ENCODE measurements at places on chromosomes 4 and X. TPM values are rescaled to one million over a fixed set of nuclear protein-coding genes. Genes with fewer than 3 reads are reported as not detected.
A peak's percentile ranks its signal among the peaks of the same experiment; 100 is the strongest.

DNA sequence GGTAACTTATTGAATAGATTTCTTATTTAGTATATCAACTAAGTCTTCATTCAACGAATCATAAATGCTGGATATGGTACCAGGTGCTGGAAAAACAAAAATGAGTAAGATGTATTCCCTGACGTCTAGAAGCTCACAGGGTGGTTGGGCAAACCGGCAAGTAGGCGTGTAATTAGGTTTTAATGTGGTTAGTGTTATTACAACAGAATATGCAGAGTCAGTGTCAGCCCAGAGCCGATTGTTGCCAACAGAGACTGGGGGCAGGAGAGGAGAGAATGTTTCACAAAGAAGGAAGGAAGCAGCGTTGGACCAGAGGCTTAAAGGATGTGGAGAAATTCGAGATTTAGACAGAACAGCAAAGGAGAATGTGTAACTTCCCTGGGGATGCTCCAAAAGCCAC lies 111.7 kb downstream of the TENM3 start:
- no peak overlapping the region for H3K27ac ChIP-seq
- H3K4me3 ChIP-seq, result no peak overlapping the region

DNA sequence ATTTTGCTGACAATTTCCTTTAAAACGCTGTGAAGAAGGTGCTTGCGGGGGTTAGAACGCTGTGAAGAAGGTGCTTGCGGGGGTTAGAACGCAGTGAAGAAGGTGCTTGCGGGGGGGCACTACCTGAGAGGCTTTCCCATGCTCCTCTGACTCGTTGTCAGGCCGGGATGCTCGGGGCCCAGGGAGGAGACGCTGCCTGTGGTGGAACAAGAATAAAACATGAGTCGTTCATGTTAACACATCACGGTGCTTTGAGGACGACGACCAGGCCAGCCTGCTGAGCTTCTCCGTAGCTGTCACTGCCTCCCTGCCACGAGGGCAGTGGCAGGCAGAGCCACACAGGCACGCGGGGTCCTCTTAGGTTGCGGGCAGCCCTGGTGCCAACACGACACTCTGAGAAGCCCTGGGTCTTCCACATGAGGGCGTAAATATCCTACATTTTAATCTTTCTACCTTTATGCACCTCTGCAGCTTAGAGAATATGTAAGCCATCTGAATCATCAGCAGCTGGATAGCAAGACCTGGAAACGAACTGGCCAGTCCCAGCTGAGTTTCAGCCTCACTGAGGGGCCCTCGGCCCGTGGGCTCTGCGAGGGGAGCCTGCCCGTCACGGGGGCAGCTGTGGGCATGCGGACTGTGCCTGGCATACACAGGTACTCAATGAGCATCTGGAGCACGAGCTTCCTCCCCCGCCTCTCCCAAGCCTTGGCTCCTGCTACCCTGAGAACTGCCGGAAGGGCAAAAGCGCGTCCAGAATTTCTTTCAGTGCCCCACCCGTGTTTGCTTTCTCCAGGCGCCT lies 47.0 kb downstream of the FGFRL1 start:
- H3K4me3 ChIP-seq, result no peak overlapping the region
- no peaks in the 10 kb centered on the region for H3K36me3 ChIP-seq
- H3K27ac ChIP-seq, result no peak overlapping the region
- peaks cover 69% of the 10 kb centered on the region for H3K27me3 ChIP-seq
- DNase-seq, result no peak

Gene MAGEC1
- not detected for total RNA-seq

DNA sequence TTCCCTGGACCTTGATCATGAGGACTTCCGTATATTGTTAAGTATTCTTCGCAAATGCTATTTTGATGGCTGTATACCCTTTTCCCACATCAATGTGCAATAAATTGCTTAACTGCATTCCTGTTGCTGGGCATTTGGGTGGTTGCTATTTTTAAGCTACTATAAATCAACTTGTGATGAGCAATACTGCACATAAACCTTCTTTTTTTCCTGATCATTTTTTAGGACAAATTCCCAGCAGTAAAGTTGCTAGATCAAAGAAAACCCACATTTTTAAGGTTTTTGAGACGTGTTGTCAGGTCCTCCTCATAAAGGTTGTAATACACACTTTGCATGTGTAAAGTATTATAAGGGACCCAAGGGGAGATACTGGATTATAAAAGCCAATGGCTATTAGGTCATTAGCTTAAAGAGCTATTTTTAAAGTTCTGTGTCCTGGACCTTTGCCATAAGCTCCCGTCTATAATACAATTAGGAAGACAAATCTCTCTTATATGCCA lies 35.6 kb downstream of the LIMCH1 start:
- H3K4me1 ChIP-seq, result peaks cover 12% of the 10 kb centered on the region
- H3K4me3 ChIP-seq, result no peak overlapping the region
- no peak for DNase-seq
- no peak overlapping the region for H3K27ac ChIP-seq
- H3K36me3 ChIP-seq, result no peaks in the 10 kb centered on the region

Gene DIPK2B
- total RNA-seq, result not detected

DNA sequence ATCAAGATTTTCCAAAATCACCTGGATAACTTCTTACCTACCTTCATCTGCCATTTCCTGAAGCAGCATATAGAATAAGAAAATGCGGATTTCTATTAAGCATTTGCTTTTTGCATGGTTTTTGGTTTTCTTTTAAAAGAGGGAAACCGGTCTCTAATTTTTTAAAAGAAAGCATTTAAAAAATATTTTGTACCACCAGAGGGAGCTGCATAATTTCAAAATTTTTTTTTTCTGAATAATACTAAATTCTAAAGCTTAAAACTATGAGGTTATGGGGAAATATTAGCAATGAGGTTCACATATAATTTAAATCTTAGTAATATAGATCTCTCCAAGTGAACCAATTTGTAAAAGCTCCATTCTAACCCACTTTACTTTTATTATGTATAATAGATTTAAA lies 137.7 kb upstream of the TENT5D start:
- H3K36me3 ChIP-seq, result no peaks in the 10 kb centered on the region
- no peak overlapping the region for H3K27ac ChIP-seq
- no peak for DNase-seq
- H3K4me1 ChIP-seq, result no peaks in the 10 kb centered on the region

Gene SLC2A9
- not detected for total RNA-seq

GRCh38 chrX:107691024-107691448 lies 62.7 kb downstream of the PRPS1 start:
- H3K27ac ChIP-seq, result no peak overlapping the region
- H3K36me3 ChIP-seq, result no peaks in the 10 kb centered on the region
- DNase-seq, result no peak
- H3K4me3 ChIP-seq, result no peak overlapping the region

GRCh38 chr4:64477127-64477526 lies 67.9 kb upstream of the TECRL start:
- no peak overlapping the region for H3K4me3 ChIP-seq
- no peaks in the 10 kb centered on the region for H3K36me3 ChIP-seq
- H3K27ac ChIP-seq, result no peak overlapping the region

DNA sequence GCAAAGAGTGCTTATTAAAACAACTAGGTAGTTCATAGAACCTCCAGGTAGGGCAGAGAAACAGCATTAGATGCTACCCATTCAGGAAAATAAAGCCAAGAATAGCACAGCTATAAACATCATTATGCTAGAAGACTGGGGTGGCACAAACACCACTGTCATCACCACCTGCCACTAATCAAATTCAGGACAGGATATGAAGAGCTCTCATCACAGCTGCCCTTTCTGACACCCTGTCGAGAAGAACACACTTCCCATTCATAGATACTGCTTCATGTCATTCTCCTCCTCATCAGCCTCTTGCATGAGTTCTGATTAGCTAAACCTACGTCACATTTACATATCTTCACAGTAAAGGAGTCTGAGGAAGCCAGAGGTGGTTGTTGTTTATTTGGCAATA lies 692.3 kb upstream of the HS3ST1 start:
- no peak for DNase-seq
- no peaks in the 10 kb centered on the region for H3K4me1 ChIP-seq
- no peak overlapping the region for H3K4me3 ChIP-seq
- no peak overlapping the region for H3K27ac ChIP-seq
- no peaks in the 10 kb centered on the region for H3K27me3 ChIP-seq

DNA sequence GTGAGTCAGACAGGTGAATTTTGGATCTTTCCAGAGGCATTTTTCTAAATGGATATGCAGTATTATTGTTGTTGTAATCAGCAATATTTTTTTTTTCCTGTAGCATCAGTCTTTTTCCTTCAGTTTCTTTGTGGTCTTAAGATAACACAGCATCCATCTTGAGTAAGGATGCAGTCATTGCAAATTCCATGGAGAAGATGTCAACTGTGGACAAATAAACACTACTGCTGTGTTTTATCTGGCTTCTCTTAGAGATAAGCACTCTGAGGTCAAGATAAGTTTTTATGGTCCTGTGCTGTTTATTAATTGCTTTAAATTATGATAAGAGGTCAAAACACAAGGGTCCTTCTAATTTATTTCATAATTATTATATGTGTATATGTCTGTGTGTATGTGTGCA lies 1255.7 kb downstream of the ADGRL3 start:
- H3K27me3 ChIP-seq, result no peaks in the 10 kb centered on the region
- DNase-seq, result no peak
- no peaks in the 10 kb centered on the region for H3K36me3 ChIP-seq

GRCh38 chr4:95388911-95389310 lies 159.9 kb downstream of the UNC5C start:
- H3K36me3 ChIP-seq, result no peaks in the 10 kb centered on the region
- no peak overlapping the region for H3K4me3 ChIP-seq
- no peak overlapping the region for H3K27ac ChIP-seq
- no peak for DNase-seq
- H3K27me3 ChIP-seq, result peaks cover 48% of the 10 kb centered on the region

Gene SORCS2
- total RNA-seq, result 12.9 TPM

Gene VEGFC
- total RNA-seq, result 1.6 TPM

DNA sequence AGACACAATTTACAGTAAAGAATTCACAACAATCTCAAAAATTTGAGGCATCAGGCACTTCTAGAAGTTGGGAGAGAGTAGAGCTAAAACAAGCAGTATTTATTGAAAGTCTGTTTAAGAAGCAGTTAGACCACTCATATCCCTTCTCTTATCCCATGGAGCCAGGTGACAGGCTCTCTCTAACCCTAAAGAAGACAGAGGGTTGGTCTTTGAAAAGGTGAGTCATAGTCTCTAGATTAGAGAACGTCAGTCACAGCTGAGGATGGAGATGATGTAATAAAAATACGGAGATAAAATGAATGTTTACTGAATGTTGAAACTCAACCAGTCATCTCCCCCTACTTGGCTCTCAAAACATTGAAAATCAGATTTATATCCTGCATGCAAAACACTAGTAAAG lies 223.8 kb downstream of the CHIC2 start:
- no peaks in the 10 kb centered on the region for H3K36me3 ChIP-seq
- H3K27me3 ChIP-seq, result no peaks in the 10 kb centered on the region
- DNase-seq, result no peak
- H3K4me1 ChIP-seq, result peaks cover 20% of the 10 kb centered on the region
- H3K27ac ChIP-seq, result no peak overlapping the region

DNA sequence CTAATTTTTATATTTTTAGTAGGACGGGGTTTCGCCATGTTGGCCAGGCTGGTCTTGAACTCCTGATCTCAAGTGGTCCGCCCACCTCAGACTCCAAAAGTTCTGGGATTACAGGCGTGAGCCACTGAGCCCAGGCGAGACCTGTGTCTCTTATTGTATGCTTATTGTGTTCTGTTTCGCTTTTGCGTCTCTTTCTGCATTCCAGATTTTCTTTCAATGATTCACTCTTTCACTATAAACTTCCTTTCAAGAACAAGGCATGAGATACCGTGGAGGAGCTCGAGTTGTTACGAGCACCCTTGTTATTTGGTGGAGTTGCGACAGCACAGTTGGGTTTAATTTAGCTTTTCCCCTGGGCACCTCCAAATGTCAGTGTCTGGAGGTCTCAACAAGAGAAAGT lies 366.7 kb upstream of the FAT1 start:
- H3K4me1 ChIP-seq, result peaks cover 28% of the 10 kb centered on the region
- DNase-seq, result no peak
- no peaks in the 10 kb centered on the region for H3K36me3 ChIP-seq
- no peaks in the 10 kb centered on the region for H3K27me3 ChIP-seq

DNA sequence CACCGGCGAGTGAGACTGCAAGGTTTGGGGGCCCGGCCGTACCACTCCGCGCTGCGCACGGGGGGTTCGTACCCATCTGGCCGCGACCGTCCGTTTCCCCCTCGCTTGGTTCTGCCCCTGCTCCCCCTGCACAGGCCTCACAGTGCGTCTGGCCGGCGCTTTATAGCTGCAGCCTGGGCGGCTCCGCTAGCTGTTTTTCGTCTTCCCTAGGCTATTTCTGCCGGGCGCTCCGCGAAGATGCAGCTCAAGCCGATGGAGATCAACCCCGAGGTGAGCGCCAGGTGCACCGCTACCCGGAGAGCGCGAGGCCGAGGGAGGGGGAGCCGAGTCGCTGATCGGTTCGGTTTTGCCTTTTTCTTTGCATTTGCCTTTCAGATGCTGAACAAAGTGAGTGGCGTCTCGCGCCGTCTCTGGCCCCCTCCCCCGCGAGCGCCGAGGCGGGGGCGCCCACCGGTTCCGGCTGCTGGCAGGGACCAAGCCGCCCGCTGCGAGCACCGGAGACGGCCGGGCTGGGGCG lies at the start of gene UCHL1:
Gene UCHL1, plus strand, starts transcription at position 189 of the 517 bp plus-strand sequence. Its CDS starts 49 bp downstream, at position 238.
- no peaks in the 10 kb centered on the region for H3K27me3 ChIP-seq
- no peak within 1 kb of the TSS for H3K27ac ChIP-seq
- H3K4me1 ChIP-seq, result peaks cover 26% of the 10 kb centered on the region
- peaks cover 11% of the 10 kb centered on the region for H3K36me3 ChIP-seq
- DNase-seq, result peak; percentile 97
